ENCODE measurements at places on chromosomes 16 and 17.

DNA sequence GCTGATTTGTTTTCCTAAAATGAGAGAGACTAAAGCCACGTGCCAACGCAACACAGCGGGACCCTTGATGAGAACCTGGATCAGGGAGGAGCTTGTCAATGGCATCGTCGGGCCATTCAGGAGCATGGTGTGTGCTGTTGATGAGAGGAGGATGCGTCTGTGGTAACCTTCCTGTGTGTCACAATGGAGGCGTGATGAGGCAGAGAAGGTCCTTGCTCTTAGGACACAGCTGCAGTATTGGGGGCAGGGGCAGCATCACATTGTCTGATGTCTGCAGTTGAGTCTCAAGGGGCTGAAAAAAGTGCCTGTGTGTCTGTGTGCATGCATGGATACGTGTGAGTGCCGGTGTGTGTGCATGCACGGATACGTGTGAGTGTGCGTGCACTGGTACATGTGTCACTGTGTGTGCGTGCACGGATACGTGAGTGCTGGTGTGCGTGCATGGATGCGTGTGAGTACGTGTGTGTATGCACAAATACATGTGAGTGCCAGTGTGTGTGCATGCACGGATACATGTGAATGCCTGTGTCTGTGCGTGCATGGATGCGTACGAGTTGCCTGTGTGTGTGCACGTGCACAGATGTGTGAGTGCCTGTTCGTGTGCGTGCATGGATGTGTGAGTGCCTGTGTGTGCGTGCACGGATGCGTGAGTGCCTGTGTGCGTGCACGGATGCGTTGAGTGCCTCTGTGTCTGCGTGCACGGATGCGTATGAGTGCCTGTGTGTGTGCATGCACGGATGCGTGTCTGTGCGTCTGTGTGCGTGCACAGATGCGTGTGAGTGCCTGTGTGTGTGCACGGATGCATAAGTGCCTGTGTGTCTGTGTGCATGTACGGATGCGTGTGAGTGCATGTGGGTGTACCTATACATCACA is 39.3 kb downstream of the BAIAP2 start:
- no peak for DNase-seq

DNA sequence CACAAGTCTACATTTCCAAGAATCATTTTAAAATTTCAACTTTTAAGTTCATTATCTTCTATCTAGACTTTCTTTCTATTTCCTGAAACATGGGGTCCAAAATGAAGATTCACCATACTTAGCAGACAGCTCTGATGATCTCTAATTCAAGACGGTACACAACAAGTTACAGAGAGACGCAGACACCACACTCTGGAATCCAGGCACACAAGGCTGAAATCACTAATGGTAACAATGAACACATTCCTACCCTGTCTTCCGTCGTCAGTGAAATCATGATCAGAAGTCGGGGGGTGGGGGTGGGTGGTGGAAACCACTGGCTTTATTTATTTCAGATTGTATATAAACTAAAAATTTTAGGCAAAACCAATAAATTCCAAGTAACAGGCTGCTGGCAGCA is 78.5 kb downstream of the ITFG1 start:
- DNase-seq: no peak

DNA sequence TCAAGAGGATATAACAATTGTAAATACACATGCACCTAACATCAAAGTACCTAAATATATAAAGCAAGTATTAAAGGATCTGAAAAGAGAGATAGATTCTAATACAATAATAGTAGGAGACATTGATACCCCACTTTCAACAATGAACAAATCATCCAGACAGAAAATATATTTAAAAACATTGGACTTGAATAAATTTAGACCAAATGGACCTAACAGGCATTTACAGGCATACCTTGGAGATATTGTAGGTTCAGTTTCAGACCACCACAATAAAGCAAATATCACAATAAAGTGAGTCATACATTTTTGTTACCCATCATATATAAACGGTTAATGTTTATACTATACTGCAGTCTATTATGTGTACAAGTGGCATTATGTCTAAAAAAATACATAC is 104.0 kb downstream of the BRIP1 start:
- no peak for DNase-seq

- DNase-seq: no peak
Measured at GRCh38 chr16:46737621-46738214, 10.4 kb downstream of the MYLK3 start.

- no peak for DNase-seq
Measured at GRCh38 chr17:73758245-73758644, 114.0 kb upstream of the SDK2 start.

DNA sequence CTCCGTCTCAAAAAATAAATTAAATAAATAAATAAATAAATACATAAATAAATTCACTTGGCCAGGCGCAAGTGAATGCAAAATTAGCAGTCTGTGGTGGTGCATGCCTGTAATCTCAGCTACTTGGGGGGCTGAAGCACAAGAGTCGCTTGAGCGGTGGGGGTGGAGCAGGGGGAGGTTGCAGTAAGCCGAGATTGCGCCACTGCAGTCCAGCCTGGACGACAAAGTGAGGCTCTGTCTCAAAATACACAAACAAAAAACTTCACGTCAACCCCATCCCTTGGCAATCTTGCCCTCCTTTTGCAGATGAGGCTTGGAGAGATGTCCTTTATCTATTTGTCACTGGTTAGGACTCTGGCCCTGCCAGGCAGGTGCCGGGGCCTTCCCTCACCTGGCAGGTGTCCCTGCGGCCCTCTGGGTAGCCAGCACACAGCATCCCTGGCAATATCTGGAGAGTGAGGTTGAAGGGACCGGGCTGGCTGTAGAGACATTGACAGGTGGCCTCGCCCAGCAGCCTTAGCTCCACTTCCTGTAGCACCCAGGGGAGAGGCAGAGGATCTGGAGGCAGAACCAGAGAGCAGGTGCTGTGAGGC is 4.4 kb downstream of the PRSS36 start:
- DNase-seq: no peak

DNA sequence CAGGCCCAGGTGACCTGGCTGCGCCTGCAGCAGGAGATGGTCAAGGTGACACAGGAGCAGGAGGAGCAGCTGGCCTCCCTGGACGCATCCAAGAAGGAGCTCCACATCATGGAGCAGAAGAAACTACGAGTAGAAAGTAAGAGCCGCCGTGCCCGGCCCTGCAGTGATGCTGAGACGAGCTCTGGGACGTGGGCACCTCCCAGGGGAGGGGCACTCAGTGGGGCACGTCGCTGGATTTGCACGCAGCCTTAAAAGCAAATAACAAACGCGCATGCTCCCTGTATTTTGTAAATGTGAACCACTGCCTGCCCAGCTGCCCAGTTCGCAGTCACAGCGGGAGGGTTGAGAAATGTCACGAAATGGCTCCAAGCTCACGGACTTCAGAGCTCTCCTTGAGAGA is 15.3 kb upstream of the GAA start:
- no peak for DNase-seq

- no peak for DNase-seq
Measured at GRCh38 chr16:11557801-11558200, 28.9 kb downstream of the LITAF start.

GRCh38 chr17:9824094-9824493 is 1.6 kb upstream of the GLP2R start:
- no peak for DNase-seq

DNA sequence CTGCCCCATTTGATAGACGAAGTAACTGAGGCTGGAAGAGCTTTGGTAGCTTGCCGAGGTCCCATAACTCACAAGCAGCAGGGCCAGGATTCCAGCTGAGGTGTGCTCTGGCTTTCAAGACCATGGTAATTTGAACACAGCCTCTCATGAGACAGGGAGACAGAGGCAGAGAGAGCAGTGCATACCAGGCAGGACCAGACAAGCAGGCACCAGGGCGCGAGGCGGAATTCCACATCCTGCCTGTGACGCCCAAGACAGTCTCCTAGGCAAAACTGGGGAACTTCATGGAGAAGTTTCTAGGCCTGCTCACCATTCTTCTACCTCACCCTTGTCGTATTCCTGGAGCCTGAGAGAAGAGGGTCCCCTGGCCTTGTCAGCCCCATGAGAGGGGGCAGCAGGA is 19.2 kb downstream of the SDK2 start:
- DNase-seq: no peak

GRCh38 chr16:892536-893255 is 78.1 kb downstream of the LMF1 start:
- DNase-seq: no peak

DNA sequence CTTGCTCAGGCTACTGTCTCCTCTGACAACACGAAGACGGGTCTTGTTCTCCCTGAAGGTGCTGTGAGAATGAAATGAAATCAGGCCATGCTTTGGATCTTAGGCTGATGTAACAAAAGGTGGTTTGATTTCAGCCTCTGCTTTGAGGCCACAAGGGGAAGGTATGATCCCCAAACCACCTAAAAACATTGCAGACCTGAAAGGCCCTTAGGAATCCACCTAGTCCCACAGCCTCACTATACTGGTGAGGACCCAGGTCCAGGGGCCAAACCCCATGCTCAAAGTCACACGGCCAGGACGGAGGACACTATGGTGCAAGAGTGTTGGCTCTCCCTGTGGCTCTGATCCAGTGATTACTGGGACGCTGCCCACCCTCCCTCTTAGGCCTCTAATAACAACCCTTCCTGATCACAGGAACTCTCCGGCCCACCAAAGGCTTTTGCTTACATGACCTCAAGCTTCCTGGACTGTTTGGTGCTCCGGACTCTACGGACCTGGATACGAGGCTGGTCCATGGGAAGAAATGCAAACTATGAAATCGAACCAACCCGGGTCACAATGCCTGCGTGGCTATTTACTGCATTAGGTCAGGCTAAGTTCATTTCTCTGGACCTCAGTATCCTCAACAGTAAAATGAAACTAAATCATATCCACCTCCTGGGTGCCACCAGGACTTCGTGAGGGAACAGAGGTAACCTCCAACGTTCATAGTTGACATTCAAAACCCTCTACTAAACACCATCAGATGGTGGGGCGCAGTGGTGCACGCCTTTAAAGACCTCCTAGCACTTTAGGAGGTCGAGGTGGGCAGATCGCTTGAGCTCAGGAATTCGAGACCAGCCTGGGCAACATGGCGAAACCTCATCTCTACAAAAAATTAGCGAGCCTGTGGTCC is 1.5 kb downstream of the TRIM25 start:
- DNase-seq: no peak

DNA sequence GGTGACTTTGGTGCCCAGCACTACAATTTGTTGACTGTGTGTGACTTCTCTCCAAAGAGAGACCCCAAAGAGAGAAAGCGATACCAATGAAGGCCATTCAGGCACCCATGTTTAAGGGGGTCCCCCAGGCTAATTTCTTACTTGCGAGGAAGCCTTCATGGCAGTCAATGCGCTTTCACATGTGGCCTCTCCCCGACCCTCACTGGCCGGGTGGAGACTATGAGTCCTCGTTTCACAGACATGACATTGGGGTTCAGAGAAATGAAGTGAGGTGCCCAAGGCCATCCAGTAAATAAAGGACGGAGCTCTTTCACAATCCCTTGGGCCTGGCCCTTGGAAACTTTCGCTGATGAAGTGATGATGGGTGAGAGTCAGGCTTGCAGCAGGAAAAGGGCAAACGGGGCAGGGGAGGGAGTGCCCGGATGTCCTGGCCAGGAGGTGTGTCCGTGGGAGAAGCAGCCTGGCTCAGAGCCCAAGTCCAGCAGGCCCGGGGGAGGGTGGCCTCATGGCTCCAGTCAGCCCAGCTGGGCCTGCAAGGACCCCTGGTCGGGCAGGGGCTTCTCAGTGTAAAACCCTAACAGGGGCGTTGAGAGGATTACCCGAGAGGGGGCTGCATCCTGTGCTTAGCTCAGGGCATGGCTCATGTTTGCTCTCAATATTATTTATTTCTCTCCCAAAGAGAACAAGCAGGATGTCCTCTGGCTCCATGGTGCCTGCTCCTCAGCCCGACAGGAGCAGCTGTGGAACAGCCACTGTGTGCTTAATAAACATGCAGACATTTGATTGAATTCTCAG is 14.7 kb downstream of the TBX2 start:
- DNase-seq: no peak

DNA sequence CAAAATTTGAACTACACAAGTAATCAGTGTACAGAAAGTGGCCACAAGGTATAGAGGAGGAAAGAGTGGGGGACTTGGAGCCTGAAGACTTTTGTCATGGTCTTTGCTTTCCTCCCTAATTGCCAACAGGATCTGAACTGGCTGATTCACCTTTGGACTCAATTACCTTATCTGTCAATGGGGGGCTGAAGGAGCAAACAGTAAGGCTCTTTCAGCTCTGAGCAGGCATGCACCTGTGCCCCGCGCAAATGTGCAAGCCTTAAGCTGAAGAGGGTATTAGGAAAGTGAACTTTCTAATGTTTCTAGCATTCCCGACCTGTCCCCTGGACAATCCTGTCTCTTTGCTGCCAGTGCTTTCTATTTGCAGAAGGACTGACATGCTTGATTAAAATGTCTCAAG is 302.7 kb downstream of the CA10 start:
- DNase-seq: no peak

DNA sequence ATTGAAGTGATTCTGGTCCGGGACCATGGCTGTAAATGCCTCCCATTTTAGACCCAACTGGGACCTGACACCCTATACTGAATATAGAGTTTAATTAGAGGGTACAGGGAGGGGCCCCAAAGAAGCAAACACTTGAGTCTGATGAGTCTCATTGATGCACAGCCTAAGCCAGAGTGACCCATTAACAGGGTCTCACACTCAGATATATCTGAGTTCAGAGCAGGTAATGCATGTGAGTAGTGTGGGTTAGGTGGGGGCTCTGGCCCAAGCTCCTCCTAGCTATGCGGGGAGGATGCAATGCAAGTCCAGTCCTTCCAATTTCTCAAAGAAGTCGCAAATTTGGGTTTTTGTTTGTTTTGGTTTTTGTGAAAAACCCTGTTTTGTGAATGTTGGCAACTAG is 17.1 kb upstream of the MARCHF10 start:
- no peak for DNase-seq

- DNase-seq: no peak
Measured at GRCh38 chr16:30112197-30113030, 923 bp downstream of the GDPD3 start.

DNA sequence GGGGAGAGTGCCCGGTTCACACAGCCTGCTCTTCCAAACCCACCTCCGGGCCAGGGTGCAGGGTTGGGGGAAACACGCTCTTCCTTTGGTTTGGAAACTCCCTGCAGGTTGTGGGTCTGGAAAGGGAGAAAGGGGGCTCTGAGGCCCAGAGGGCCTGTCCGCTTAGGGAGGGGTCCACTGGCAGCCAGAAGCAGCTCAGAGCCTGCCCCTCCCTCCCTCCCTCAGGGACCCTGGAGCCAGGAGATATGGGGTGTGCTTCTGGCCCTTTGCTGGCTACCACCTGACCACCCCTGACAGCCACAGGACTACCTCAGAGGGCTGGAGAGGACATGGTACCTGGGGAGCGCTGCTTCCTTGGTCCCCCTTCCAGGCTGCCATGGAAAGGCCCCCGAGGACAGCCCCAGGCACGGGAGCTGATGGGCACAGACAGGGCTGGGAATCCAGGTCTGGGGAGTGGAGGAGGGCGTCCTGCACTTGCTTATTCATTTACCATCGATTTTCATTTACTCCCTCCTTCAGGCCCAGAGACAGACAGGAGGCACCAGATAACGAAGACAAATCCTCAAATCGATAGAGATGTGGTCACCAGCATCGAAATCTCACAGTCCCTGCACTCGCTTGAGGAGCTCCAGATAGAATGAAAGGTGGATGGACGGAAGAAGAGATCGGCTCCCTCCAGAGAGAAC is 48.4 kb upstream of the DOC2B start:
- DNase-seq: no peak
